ENCODE measurements at places on chromosomes 11 and 22.

DNA sequence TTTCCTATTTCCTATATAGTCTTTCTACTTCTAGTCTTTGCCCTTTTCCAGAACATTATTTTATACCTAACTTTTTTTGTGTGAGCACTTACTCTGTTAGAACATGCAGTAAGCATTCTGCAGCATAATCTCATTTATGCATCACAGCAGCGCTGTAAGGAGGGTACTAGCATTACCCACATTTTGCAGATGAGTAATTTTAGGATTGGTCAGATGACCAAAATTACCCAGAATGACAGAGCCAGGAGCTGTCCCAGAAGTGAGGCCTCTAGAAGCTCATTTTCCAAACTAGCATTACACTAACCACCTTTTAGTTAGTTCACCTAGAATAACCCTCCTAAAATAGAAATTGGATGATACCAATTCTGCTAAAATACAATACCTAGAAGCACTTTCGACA is 47.1 kb upstream of the ARHGAP32 start:
- DNase-seq, result no peak

GRCh38 chr11:32792111-32792947 is 2.1 kb downstream of the CCDC73 start:
- no peak for DNase-seq

GRCh38 chr22:36977947-36978660 is 41.1 kb downstream of the TST start:
- DNase-seq, result peak; percentile 66

- no peak for DNase-seq
These were observed 16.4 kb upstream of the C11orf96 start for GRCh38 chr11:43925932-43926505.

- no peak for DNase-seq
These were observed 52.3 kb upstream of the GAB2 start for GRCh38 chr11:78469896-78470295.

GRCh38 chr11:43833657-43834073 is 47.0 kb upstream of the ALKBH3 start:
- peak; percentile 83 for DNase-seq

DNA sequence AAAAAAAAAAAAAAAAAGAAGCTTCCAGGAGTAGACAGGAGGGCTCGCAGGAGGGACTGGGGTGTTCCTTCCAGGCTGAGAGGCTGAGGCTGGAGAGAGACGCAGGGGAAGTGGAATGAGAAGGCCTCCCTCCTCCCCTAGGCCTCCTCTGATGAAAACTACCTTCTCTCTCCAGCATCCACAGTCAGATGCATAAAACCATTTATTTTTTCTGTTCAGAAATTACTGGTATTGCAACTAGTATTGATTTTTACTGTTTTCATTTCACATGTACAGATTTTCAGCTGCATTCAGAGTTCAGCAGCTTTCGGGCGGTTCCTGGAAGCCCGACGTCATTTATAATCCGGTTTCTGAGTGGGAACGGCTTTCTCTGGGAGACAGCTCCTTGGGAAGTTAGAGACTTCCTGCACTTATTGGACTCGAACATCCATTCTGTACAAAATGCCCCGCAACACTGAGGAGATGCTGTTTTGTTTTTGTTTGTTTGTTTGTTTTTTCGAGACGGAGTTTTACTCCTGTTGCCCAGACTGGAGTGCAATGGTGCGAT is 6.9 kb upstream of the NFAM1 start:
- no peak for DNase-seq

GRCh38 chr11:112465433-112466024 is 204.9 kb upstream of the PLET1 start:
- DNase-seq, result no peak

DNA sequence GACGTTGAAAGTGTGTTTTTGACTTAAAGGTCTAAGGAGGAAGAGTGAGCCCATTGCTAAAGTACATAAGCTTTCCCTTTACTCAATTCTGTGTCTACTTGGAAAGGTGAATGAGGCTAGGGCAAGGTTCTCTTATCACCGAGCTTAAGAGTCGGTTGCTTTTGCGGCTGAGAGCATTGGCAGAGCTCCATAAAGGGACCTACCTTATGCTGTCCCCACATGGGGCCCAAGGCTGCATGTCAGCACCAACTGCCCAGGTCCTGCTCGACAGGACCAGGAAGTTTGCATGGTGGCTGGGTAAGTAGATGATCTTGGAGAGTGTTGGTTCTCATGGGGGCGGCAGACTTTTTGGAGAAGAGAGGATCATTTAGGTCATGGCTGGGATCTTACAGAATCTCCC is 91.2 kb downstream of the ZBTB16 start:
- DNase-seq, result no peak

- no peak for DNase-seq
These were observed 176.5 kb downstream of the CTTN start for GRCh38 chr11:70574725-70575347.

GRCh38 chr11:128576555-128576954 is 10.8 kb downstream of the ETS1 start:
- no peak for DNase-seq

DNA sequence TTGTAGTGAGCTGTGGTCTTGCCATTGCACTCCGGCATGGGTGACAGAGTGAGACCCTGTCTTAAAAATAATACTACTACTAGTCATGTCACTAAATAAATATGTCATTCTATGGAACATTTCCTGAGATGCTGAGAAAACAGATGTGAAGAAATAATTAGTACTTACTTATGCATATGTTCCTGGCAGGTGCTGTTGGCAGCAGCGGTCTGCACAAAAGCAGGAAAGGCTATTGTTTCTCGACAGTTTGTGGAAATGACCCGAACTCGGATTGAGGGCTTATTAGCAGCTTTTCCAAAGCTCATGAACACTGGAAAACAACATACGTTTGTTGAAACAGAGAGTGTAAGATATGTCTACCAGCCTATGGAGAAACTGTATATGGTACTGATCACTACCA is 8.8 kb downstream of the ARCN1 start:
- DNase-seq, result peak; percentile 33

DNA sequence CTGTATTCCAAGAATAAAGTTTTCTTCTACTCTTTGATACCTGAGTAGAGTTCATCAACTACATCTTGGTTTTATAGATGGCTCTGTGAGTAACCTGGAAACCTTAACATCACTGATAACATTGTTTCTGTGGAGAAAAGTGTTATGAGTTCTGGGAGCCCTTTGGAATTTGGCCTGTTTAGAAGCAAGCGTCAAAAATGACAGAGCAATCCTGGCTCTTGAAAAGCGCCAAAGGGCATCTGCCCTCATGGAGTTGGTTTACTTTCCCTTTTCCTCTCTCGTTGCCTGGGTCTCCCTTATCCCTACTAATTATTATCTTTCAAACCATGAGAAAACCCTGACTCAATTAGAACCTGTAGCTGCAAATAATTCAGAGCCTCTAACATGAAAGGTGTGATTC is 140.1 kb downstream of the DBX1 start:
- DNase-seq, result no peak

DNA sequence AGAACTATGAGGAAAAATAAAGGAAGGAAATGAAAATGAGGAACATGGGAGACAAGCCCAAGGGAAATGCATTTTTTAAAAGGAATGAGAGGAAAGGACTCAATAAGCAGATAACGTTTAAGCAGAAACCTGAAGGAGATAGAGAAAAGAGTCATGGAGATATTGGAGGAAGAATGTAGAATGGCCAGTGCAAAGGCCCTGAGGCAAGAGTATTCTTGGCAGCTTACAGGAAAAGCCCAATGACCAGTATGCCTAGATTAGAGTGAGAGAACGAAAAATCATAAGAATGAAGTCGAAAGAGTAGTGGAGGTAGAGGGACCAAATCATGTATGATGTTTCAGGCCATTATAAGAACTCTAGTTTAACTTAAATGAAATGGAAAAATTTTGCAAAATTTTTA is 220.3 kb downstream of the DLG2 start:
- no peak for DNase-seq

- DNase-seq, result no peak
These were observed 104.7 kb downstream of the NAV2 start for GRCh38 chr11:19817265-19817851.

- DNase-seq, result no peak
These were observed 152.5 kb upstream of the CADM1 start for GRCh38 chr11:115656669-115657068.
